NCI-H2227 treated with DMSO at 0.1 percent for 48 hours (cell line): ENCODE measurements at places on chromosomes 7 and 10.

GRCh38 chr7:116327752-116328151 is 117.4 kb downstream of the TES start:
- no peak for DNase-seq

DNA sequence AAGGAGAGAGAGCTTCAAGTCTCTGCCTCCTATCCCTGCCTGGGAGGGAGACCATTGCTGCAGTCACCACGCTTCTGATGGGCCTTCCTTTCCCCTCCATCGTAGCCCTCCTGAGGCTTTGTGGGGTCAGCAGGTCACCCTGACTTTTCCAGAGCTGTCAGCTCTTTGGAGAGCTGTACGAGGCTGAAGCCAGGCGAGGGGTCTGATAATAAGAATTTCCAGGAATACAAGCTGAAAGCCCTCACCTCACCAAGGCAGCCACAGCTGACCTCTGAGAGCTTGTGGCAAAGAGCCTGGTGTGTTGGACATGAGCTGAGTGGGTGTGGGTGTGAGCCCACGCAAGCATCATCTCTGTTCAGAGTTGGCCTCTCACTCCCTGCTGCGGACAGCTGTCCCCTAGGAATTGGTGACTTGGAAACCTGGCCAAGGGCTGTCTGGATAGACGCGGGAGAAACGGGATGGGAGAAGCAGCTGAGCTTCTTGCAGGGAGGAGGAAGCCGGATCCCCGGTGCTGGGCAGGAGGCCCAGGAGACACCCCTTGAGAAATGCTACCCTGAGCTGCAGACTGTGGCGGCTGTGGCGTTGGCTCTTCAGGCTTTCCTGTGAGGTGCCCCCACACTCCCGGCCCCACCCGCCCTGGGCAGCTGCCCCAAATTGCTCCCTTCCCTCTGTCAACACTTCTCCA is 122.1 kb upstream of the BTBD16 start:
- no peak for DNase-seq

DNA sequence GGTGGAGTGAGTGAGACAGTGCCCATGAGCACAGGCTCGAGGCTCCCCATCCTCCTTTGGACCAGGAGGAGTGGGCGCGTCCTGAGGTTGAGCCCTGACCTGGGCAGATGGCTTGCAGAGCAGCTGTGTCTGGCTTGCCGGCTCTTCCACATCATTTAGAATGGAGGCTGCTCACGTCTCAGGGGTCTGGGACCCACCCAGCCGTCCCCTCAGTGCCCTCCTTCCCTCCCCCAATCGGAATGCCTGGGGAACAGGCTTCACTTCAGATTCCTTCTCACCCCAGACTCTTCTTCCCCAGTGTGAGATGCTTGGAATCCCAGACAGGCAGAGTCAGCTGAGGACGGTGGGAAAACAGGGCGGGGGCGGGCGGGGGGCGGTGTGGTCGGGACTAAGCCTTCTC is 968.6 kb upstream of the ZNF722 start:
- no peak for DNase-seq

- no peak for DNase-seq
Measured at GRCh38 chr7:133923974-133924373, 203.2 kb upstream of the LRGUK start.

GRCh38 chr10:88154596-88155250 is 291.3 kb downstream of the PTEN start:
- no peak for DNase-seq

DNA sequence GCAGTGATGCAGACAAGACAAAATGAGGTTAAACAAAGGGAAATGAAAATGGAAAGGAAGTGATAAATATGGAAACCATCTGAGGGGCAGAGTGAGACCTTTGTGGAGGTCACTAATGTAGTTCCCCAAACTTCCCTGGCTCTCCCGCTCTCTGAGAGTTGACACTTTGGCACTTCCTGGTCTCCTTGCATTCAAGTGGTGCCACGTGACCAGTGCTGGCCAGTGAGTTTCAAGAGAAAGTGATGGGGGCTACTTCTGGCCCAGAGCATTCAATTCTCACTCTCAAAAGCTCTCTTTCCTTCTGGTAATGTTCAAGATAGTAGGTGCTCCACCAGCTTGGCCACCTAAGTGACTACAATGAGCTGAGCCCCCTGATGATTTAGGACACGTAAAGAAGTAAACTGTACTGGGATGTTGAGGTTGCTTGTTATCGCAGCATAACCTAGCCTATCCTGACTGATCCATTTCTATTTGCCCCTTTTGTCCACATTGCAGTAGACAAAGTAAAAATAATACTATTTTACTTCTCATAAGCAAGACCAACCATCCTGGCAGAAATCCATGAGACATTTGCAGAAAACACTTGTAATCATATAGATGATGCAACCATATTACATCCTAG is 242.0 kb upstream of the YAE1 start:
- no peak for DNase-seq

GRCh38 chr7:45665172-45665571 is 91.0 kb downstream of the ADCY1 start:
- no peak for DNase-seq

GRCh38 chr10:124983321-124983720 is 41.4 kb downstream of the ZRANB1 start:
- DNase-seq: no peak

GRCh38 chr10:4509405-4509804 is 316.6 kb upstream of the AKR1E2 start:
- no peak for DNase-seq

- DNase-seq: no peak
Measured at GRCh38 chr7:156602283-156602682, 38.3 kb upstream of the RNF32 start.

DNA sequence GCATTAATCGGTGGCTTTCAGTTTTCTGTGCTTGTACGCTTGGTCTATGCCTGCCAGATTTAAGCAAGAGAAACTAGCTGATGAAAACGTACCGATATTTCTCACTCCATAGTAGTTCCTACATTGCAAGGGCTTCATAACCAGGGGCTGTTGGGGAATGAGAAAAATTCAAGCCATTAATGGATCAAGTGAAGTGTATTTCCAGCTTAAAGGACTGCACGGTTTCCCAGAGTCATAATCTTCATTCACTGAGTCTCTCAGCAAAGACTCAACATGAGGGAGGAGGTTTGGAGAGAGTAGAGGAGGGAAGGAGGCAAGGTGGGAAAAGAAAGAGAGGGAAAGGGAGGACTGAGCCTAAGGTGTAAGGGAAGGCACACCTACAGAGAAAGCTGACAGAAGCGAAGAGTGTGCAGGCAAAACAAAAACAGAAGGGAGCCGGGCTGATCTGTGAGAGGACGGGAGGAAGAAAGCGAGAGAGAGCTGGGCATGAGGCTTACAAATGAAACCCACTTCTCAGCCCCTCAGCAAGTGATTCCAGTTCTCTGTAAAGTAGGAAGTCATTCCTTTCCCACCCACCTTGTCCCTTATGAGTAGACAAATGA is 625 bp downstream of the GIMAP2 start:
- DNase-seq: no peak

DNA sequence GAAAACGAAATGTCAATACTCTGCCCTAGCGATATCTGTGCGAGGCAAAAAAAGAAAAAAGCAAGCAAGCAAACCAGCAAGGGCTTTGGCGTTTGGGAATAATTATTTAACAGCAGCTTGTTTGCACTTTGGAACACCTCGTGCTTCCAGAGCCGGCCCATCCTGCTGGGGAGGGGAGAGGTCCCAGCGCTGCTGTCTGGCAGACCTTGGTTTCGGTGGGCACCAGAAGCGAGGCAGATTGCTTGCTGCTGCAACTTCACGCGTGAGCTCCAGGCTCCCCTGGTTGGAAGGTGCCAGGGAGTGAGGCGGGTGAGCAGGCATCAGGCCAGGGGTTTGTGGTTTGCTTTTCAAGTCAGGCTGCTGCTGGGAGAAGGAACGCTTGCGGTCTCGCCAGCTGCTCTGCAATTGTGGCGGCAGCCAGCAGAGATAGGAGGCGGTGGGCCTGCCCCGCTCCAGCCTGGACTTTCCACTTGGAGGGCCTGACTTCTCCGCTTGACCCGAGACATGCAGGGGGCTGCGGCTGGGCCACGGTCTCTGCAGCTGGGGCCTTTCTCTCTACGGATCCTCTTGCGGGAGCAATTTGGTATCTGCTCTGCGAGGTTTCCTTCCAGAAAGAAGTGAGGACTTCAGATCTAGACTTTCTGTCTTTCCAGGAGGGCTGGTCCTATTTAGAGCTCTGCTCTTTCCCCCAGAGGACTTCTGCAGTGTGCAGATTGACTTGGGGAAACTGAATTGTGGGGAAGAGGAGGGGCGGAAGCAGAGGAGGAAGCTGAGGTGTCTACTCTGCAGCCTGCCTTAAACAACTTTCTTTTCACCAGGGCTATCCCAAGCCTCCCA is 131.4 kb downstream of the PRPF18 start:
- DNase-seq: no peak

DNA sequence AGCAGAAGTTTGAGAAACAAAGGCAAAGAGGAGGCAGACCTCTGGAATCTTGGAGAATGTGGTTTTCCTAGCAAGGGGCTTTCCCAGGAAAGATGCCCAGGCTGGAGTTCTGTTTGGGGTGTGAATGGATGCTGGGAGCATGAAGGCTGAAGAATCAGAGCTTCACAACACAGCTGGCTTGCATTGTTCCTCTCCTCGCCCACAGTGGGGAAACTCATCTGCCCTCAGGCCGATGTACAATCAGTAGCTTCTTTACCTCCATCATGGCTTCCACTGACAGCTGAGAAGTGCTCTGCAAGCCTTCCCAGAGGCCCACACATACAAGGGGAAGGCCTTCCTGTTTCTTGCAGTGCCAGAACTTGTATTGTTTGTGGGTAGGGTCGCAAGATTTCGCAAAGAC is 90.8 kb upstream of the HECTD2 start:
- no peak for DNase-seq

- DNase-seq: no peak
Measured at GRCh38 chr10:79335470-79336235, 11.6 kb upstream of the PPIF start.

DNA sequence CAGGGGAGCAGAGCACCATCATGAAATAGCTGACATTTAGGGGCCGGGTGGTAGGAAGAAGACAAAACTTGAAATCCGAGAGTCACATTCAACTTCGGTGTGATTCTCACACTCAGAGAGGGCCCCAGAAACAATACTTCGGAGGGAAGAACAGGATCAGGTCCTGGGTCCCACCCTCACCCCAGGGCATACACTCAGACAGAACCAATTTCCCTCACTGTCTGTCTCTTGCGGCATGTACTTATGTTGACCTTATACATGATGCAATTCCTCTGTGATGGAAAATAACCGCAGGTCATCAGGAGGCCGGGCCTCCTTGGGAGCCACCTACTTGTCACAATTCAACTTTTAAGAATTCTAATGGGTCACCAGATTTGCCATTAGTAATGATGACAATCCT is 26.3 kb upstream of the HMX3 start:
- DNase-seq: no peak
